Spinal cord (tissue), 10 donors: ENCODE measurements at places on chromosomes 2 and 18. TPM values are rescaled to one million over a fixed set of nuclear protein-coding genes. Genes with fewer than 3 reads are reported as not detected.

Gene TTLL4
- 29.0 TPM for polyA plus RNA-seq

Gene IL1F10
- not detected for polyA plus RNA-seq

Gene GKN2
- polyA plus RNA-seq: not detected

Gene PKP4
- polyA plus RNA-seq: 119 TPM

Gene ANKRD30B
- 0.81 TPM for polyA plus RNA-seq

Gene C2orf81
- polyA plus RNA-seq: 5.9 TPM

Gene IL36G
- 0.18 TPM for polyA plus RNA-seq

Gene MYOM1
- 15.4 TPM for polyA plus RNA-seq

Gene RGPD3
- polyA plus RNA-seq: 0.20 TPM

Gene MORN2
- 47.1 TPM for polyA plus RNA-seq

Gene TFCP2L1
- 0.89 TPM for polyA plus RNA-seq

Gene ITGA4
- polyA plus RNA-seq: 7.2 TPM

Gene CLEC4F
- polyA plus RNA-seq: not detected

Gene VWA3B
- 2.4 TPM for polyA plus RNA-seq

Gene SH3BP4
- polyA plus RNA-seq: 26.2 TPM

Gene DCDC2C
- polyA plus RNA-seq: 0.73 TPM

Gene SLC38A11
- 2.2 TPM for polyA plus RNA-seq

Gene FAM110C
- polyA plus RNA-seq: 7.3 TPM

Gene B3GNT7
- 12.4 TPM for polyA plus RNA-seq

Gene SMC6
- polyA plus RNA-seq: 29.2 TPM

Gene CHRNA1
- 0.22 TPM for polyA plus RNA-seq

Gene ESPNL
- polyA plus RNA-seq: 0.90 TPM

Gene PIEZO2
- polyA plus RNA-seq: 14.0 TPM

Gene LOXL3
- polyA plus RNA-seq: 18.1 TPM

Gene ABCB11
- polyA plus RNA-seq: 0.30 TPM

Gene SULT1C4
- 36.6 TPM for polyA plus RNA-seq

Gene DHRS9
- 8.9 TPM for polyA plus RNA-seq
